ENCODE measurements at places on chromosomes 3 and 15.

GRCh38 chr3:188037965-188038581 is 115.9 kb upstream of the LPP start:
- no peak for DNase-seq

DNA sequence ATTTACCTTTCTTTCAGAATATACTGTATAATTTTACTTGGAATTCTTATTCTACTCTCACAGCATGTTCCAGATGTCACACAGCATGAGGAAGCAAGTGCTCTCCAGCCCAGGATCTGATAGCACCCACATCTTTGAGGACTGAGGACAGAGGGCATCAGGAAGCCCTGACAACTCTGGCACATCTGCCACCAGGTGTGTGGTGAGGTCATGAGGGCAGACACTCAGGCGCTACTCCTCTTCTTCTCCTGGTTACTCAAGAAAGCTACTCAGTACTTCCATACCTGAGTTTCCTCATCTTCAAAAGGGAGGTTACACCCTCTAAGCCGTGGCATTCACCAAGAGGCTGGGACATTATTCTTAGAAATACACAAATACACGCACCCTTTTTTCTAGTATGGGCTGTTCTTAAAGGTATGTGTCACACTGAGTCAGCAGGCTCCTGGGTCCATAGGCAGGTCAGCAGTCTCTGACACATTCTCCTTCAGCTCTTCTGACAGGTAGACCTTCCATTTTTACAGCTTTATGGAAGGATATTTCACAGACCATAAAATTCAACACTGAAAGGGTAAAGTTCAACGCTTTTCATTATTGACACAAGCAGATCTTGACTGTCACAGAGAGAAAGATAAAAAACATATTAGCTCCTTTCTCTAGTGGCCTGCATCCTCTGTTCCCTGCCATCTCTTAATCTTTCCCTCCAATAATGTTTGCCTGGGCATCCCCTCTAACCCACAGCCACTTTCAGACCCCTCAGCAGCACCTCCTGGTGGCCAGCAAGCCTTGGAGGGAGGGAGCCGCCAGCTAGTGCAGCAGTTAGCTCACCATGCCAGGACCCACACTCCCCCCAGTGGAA is 103.2 kb upstream of the TJP1 start:
- DNase-seq: no peak

DNA sequence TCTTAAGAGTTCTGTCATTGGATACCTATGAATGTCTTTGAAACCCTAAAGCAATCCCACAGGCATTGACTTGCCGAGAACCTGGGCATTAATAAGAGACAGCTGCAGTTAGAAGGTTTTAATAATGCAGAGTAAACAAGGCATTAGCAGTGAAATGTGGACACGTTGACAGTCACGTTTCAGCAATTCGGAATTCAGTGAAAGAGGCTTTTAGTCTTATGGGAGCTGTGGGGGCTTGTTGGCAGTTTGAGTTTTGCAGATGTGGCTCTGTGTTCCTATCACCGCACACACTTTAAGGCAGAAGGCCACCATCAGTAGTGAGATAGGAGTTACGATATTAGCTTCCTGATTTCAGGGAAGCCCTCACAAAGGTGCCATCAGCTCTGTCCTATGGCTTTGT is 145.2 kb upstream of the NUDT16 start:
- no peak for DNase-seq

DNA sequence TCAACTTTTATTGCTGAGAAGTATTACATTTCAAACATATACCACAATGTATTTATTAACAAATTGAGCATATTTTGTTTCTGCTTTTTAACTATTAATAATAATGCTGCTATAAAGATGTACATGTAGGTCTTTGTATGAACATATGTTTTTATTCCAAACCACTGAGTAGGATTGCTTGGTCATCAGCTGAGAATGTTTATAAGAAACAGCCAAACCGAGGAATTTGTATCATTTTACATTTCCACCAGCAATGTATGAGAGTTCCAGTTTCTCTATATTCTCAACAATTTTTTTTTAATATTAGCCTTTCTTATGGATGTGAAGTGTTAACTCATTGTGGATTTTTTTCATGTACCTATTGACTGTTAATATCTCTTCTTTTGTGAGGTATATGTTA is 119.5 kb upstream of the MDFIC2 start:
- no peak for DNase-seq

- no peak for DNase-seq
Observed at GRCh38 chr3:75782506-75782905, 2.8 kb downstream of the ZNF717 start.

GRCh38 chr3:31252216-31253185 is 280.2 kb upstream of the STT3B start:
- DNase-seq: no peak

DNA sequence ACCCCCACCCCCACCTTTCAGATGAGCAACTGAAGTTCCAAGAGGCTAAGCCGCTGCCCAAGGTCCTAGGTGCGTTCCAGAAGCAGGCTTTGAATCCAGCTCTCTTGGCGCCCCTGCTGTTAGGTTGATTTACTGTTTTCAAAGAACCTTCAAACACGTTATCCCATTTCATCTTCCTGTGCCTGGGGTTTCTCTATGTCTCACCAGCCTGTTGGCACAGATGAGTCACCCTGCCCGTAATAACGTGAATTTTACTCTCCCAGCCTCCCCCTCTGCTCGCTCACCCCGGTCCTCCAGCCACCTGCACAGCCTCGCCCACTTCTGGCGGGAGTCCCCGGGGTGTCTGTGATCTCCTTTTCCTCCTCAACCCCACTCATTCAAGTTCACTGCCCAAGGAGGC is 13.0 kb upstream of the TSEN2 start:
- peak; percentile 70 for DNase-seq

GRCh38 chr3:160009525-160009924 is 20.9 kb downstream of the IL12A start:
- DNase-seq: no peak

DNA sequence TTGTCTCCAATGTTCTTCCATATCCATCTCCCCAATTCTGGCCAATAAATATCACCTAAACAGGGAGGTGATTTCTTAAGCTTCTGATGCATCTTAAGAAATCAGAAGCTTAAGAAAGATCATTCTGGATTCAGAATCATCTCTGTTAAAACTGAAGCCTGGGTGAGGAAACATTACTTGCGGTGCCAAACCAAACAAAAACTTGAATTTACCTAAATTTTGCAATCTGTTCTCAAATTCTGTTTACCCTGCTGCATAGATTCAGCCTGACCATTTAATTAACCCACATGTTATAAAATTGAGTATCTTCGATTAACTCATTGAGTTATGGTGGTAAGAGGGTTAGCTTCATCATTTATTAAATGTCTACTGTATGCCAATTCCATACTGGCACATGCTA is 204.4 kb upstream of the ZNF385D start:
- DNase-seq: no peak

GRCh38 chr3:30440147-30440604 is 166.2 kb upstream of the TGFBR2 start:
- DNase-seq: no peak

GRCh38 chr3:2098398-2099027 is at the start of gene CNTN4:
CNTN4 (plus strand) TSS chr3:2098866.
- no peak for DNase-seq

- DNase-seq: no peak
Observed at GRCh38 chr3:129277829-129278271, 820 bp upstream of the HMCES start.

DNA sequence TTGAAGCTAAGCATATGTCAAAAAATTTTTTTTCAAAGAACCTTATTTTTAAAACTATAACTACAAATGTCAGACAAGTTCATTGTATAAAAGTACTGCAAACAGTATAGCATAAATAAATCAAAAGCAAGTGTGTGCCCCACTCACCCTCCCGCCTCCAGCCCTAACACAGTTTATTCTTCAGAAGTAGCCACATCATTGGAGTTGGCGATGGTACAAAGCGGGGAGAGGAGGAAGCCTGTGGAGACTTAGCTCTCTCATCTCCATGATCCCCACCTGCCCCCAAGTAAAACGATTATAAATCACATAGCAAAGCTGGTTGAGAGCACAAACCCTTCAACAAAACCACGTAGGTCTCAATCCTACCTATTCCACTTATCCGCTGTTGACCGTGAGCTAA is 33.6 kb downstream of the FOXP1 start:
- no peak for DNase-seq

DNA sequence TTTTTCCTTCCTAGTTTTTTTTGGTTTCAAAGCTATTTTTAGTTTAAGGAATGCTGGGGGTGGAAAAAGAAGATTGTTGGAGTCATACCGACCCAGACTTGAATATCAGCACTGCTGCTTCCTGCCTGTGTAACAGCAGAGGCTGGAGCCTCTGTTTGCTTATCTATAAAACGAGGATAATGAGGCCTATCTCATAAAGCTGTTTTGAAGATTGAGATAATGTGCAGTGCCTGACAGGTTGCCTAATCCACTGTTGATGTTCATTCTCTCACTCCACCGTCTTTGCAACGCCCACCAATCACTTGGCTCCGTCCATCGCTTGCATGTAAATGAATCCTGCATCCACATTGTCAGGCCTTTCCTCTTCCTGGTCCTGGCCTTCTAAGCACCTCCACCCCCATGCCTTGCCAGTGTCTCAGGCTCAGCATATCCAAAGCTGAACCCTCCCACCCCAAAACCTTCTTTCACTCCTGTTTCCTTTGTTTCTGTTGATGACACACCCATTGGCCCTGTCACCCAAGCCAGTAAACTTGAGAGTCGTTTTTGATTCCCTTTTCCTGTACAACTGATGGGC is 94.9 kb downstream of the MEX3B start:
- DNase-seq: no peak

DNA sequence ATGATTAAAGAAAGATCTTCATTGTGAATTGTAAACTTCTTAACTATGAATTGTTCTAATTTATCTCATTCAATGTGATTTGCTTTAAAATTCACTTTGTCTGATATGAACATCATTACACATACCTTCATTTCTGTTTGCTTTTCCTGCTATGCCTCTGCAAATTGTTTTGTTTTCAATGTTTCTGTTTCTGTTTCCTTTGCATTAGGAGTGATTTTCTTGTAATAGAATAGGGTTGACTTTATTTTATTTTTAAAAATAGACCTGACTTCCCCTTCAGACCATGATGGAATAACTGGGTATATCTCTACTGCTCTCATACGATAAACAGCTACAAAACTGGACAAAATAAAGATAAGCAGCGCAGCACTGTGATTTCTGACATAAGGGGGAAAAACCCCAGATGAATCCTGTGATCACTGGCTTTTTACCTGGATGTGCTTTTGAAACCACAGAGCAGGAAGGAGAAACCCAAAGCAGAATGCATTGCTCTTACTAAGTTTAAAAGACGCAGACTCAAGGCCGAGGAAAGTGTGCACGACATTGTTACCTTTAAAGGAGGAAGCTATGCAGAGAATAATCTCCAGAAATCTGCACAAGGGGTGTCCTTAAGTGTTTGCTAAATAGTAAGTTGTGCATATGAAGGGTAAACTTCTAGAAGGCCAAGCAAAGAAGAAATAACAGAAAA is 420.2 kb downstream of the TBC1D5 start:
- DNase-seq: no peak

GRCh38 chr3:120767106-120767505 is 24.6 kb downstream of the GTF2E1 start:
- DNase-seq: no peak

GRCh38 chr3:29245441-29245840 is 35.4 kb upstream of the RBMS3 start:
- DNase-seq: no peak

DNA sequence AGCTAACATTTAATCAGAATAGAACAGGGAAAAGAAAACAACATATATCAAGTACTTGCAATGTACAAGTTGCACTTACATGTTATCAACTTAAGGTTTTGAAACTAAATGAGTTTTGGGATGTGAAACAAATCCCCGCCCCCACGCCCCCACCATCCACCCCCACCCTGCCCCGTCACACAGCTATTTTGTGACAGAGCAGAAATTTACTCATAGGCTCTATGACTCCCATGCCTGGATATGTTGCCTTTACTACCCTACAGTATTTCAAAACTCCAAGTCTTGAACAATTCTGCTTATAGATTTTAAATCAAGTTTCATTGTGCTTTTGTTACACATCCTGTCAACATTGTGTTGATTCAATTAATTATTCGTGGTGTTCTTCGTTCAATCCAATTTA is 18.1 kb upstream of the IL1RAP start:
- DNase-seq: no peak

GRCh38 chr15:51759557-51760070 is 8.2 kb downstream of the TMOD2 start:
- DNase-seq: no peak

DNA sequence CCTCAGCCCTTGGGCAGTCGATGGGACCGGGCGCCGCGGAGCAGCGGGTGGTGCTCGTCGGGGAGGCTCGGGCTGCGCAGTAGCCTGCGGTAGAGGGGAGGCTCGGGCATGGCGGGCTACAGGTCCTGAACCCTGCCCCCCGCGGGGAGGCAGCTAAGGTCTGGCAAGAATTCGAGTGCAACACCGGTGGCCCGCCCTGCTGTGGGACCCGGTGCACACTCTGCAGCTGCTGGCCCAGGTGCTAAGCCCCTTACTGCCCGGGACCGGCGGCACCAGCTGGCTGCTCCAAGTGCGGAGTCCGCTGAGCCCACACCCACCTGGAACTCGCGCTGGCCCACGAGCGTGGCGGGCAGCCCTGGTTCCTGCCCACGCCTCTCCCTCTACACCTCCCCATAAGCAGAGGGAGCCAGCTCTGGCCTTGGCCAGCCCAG is 377.7 kb upstream of the RBMS3 start:
- no peak for DNase-seq

- no peak for DNase-seq
Observed at GRCh38 chr3:105878061-105878460, 9.2 kb upstream of the CBLB start.

DNA sequence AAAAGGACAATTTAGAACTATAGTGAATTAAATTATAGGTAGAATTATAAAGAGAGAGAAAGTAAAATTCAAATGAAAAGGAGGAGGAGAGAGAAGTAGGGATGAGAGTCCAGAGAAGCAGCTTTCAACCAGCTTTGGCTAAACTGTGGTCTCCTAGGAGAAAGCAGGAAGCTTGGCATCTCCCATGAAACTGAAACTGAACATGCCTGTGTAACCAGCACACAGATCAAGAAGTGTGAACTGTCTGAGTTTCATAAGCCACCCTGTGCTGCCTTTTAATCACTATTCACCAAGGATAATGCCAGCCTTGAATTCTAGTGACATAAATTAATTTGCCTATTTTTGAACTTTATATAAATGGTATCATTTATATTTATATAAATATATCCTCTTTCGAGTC is 128.5 kb downstream of the MYRIP start:
- DNase-seq: no peak

DNA sequence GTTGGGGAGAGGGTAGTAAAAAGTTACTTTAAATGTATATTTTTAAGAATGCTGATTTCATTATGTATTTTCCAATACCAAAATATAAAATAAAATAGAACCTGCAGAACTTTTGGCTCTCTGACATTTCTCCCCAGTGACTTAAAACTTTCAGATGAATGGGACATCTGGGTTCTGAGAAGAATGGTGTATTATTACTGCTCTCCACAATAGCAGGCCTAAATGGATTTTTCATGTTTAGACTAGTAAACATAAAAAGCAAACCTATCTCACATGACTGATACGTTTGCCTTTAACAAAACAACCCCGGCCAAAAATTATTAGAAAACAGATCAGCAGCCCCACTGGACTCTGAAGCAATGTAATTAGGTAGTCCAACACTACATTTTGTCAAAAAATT is 73.8 kb downstream of the FHIT start:
- no peak for DNase-seq

- DNase-seq: no peak
Observed at GRCh38 chr3:153889905-153890334, 231.3 kb upstream of the ARHGEF26 start.

GRCh38 chr3:166270429-166270828 is 433.2 kb upstream of the BCHE start:
- DNase-seq: no peak

GRCh38 chr3:45981346-45982074 is 14.1 kb downstream of the FYCO1 start:
- DNase-seq: no peak
